ENCODE measurements at places on chromosomes 16 and 17.

DNA sequence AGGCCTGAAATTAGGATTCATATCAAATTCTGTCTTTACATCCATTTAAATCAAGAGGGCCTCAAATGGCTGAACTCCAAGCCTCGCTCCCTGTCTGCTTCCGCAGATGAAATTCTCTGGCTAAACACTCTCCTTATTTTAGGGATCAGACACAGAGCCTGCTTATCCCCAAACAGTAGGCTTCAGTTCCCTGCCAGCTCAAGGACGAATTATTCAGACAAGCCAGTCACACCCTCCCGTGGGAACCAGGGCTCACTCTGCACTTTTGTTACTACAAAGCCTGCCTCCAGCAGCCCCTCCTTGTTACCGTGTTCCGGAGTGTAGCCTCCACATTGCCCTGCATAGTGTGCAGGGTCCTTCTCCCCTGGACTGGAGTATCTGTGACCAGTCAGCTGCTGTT, 46.6 kb upstream of the LCMT1 start:
- DNase-seq, result no peak

- DNase-seq, result no peak
Observed at GRCh38 chr16:12193692-12194091, 217.2 kb downstream of the SNX29 start.

GRCh38 chr17:1123921-1124715, 55.7 kb downstream of the ABR start:
- DNase-seq, result no peak

- no peak for DNase-seq
Observed at GRCh38 chr16:84214451-84215066, 23.6 kb downstream of the ADAD2 start.

DNA sequence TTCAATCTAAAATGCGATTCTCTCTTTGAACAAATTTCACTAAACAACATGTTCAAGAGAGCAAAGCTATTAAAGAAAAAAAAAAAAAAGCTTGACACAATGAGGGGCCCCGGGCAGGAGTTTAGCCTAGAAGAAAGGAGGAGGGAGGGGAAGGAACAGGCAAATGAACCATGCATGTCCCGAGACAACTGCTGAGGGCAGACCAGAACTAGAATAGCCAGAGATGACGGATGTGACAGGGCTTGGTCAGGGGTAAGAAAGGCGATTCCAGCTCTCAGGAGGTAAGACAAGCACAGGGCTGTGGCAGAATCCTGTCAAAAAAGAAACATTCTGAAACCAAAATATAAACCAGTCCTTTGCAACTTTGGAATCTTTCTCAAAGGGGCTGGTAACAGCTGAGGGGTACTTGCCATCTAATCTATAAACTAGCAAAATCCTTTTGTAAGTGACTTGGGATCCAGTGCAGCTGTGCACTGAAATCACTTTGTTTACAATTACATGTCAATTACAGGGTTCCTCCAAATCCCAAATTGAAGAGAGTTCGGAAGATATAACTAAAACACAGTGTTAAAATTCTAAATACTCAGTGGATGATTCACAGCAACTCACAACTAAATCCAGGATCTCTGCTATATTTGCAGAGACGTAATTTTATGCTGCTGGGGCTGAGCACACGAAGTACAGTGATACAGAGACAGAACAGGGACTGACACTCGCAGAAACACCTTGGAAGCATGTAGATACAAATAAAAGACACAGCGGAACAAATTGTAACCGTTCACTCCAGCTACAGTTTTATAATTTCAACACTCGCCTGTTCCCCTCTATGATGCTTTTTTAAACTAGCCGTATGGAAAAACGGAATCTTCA, 567.4 kb upstream of the ZFHX3 start:
- no peak for DNase-seq

GRCh38 chr17:62706598-62707424, 79.3 kb downstream of the MRC2 start:
- no peak for DNase-seq

DNA sequence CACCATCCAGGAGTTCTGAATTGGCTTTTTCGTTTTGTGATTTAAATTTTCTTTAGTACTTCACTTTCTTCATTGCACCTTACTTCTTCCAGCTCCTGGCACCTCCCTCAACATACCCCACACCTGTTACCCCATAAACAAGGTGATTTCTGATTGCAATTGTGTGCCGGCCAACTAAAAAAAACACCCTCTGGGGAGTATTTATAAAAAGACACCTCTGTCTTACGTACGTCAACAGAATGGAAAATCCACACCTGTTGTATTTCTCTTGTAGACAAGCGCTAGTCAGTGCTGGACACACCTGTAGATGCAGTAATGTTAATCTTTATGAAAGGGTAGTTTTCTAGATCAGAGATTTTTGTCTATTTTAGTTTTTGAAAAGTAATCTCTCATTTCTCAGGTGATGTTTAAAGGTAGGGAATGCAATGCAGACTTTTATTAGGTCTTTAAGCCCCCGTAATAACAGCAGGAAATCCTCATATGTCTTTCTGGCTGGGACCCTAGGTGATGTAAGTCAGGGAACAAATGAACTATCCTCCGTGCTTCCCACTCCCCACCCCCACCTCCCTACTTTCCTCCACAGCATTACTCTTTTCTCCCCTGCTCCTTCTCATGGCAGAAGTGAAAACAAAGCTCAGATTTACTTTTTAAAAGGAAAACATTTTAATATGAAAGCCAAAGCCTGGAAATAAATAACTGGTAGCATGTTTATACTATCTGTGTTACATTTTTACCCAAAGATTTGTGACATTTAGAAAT, 4.2 kb downstream of the MSI2 start:
- no peak for DNase-seq

DNA sequence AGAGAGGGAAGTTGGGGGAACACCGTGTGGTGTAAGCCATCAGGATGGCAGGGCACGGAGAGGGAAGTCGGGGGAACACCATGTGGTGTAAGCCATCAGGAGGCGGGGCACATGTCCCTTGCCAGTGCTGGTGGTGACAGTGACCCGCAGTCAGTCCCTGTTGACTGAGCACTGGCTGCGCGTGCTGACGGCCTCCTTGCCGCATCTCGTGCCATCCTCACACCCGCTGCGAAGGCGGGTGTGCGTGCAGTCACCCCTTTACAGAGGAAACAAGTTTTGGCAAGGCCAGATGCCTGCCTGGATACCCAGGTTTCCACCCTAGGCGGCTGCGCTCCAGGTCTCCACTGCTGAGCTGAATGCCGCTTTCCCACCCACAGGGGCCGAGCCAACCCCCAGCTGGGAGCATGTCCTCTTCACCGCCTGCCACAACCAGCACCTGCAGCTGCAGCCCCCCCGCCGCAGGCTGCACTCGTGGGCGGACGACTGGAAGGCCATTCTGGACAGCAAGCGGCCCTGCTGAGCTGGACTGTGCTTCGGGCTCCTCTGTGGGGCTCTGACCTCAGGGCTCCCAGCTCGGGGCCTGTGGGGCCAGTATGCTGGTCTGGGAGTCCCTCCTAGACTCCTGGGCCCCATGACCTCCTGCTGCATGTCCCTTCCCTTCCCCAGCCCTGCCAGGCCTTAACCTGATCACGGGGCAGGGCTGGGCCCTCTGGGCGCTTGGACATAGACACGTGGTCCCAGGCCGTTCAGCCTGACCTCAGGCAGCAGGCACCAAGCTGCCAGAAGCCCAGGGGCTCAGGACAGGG, 43.5 kb downstream of the NT5M start:
- no peak for DNase-seq

GRCh38 chr16:11050944-11051343, 106.6 kb downstream of the CLEC16A start:
- DNase-seq, result no peak

DNA sequence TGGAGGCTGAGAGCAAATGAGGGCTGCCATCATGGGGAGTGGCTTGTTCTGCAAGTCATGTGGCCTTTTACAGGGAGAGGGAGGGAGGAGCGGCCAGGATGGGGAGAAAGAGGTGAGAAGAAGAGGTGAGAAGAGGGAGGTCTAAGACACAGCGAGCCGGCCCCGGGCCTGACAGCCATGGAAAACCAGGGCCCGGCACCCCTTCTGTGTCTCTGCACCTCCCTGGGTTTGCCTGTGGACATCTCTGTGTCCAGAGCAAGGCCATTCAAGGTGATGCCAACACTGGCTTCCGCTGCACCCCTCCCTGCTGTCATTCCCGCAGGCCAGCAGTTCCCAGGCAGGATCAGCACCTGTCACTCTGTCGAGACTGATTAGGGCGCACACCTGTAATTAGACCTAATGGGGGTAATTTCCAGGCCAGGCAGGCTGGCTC, 75.6 kb downstream of the MGAT5B start:
- DNase-seq, result no peak

- DNase-seq, result no peak
Observed at GRCh38 chr17:39116224-39116623, 35.2 kb downstream of the PLXDC1 start.

DNA sequence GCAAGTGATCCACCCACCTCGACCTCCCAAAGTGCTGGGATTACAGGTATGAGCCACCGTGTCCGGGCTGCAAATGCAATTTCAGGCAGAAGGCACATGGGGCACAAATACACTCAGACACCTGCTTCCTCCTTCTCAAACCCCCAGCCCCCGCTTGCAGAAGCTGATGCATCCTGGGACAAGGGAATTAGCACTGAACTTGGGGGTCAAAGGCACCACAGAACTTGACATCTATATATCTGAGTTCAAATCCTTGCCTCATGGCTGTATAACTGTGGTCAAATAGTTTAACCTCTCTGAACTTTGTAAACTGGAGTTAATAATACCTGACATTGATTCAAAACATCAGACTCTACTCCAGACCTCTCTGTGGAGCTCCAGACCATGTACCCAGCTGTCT, 4.1 kb upstream of the ARL5C start:
- DNase-seq, result no peak

GRCh38 chr16:25010542-25010941, 4.6 kb downstream of the ARHGAP17 start:
- no peak for DNase-seq

DNA sequence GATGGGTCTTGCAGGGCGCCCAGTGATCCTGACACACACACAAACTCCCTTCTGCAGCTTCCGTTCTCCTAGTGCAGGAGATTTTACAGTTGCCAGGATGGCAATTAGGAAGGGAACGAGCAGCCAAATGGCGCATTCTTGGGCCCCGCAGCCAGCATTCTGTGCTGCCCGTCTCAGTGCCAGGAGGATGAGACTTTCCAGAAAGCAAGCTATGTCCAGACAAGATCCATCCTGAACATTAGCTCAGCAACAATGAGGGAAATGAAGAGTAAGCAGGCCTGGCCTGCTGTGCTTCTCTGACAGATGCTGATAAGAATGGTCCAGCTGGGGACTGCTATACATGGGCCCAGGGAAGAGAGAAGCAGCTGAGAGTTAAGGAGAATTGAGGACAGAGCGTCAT, 16.5 kb downstream of the SPPL2C start:
- DNase-seq, result no peak

DNA sequence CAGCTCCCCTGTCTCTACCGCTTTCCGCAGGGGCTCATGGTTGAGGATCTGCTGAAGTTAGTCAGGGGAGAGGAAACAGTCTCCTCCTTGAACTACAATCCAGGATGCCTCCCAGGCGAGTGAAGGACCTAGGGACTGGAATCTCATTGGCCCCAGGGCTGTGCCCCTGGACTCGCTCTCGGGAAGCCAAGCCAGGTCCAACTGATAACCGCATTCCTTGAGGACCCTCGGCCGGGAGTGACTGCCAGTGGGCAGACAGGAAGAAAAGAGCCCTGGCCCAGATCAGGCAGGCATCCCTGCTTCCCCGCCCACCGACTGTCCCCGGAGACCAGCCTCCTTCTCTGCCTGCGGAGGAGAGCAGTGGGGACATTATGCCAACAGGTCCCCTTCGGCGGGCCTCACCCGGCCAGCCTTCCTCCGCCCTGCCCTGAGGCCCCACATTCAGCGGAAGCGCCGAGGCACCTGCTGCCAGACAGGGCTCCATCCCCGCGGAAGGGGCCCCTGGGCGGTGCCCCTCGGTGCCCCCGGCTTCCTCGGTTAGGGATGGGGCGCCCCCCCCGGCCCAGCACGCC, 776 bp downstream of the LRRC75A start:
- no peak for DNase-seq

DNA sequence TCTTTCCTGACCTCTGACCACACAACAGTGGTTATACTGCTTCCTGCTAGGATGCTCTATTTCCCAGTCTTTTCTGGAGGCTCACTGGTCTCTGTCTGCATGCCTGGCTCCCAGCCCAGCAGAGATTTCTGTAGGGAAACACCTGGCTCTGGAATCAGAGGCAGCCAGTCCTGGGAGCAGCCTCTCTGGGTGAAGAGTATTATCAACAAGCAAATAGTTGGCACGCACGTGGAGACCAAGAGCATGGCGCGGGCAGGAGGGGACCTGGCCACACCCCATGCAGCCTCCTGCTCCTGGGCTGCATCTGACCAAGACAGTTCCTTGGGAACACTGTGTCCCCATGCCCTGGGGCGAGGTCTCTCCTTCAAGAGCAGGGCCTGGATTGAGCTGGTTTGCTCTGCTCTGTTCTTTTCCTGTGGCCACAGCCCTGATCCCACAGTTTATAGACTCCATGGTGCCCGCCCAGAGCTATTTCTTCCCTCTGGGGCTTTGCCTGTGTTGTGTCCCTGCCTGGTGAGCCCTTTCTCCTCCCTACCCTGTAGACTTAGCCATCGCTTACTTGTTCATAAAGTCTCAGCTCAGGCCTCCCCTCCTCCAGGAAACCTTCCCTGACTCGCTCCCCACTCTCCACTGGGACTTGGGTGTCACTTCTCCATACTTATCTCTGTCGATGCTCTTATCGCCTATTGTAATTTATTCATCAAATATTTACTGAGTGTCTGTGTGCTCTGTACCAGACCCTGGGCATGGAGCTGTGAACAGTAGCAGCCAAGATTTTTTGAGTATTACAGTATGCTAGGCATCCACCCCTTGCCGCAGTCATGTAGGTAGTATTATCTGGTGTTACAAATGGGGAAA, 60.6 kb downstream of the SCNN1B start:
- DNase-seq, result no peak

DNA sequence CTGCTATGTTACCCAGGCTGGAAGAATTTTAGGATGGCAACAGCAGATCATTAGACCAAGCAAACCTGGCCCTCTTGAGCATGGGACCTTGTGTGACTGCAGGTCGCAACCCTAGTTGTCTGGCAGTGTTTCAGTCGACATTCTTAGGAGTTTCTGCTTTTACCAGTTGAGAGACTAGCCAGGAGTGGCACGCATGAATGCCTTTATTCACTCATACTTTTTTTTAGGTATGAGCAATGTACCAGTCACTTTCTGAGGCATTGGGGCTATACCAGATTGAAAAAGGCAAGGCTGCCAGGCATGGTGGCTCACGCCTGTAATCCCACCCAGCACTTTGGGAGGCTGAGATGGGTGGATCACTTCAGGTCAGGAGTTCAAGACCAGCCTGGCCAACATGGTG, 28.2 kb upstream of the HAS3 start:
- DNase-seq, result no peak

GRCh38 chr16:50644729-50645128, 36.4 kb downstream of the SNX20 start:
- DNase-seq, result peak; percentile 23

DNA sequence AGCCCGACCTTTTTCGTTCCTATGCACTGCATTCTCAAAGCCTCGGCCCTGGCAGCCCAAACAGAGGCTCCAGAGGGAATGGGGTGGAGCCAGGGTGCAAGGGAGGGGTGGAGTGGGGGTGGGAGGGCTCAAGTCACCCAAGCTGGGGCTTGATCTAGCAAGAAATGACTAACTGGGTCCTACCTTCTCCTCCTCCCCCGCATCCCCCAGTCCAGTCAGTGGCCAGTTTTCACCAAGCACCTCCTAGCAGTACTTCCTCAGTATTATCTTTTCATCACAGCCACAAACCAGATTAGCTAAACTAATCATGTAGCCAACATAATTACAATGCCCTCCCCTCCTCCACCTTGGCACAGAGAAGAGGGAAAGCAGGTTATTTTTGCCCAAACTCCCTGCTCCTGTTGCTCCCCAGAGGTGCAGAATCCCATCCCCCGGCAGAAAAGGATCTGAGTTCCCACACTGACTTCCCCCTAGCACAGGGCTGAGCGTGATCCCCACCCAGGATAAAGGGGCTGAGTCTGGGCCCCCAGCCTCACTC, 2.2 kb downstream of the JUP start:
- DNase-seq, result peak; percentile 83

All from fibroblast of pulmonary artery (primary cell).